ENCODE measurements at places on chromosomes 1 and 21. TPM values are rescaled to one million over a fixed set of nuclear protein-coding genes. Genes with fewer than 3 reads are reported as not detected.

Gene ACTL8
- total RNA-seq = not detected

Gene GNG12
- 0.34 TPM for total RNA-seq

Gene SH2D1B
- 0.32 TPM for total RNA-seq

Gene NBPF20
- 2.3 TPM for total RNA-seq

Gene INSRR
- 0.17 TPM for total RNA-seq

Gene SLC16A4
- total RNA-seq = 0.58 TPM

Gene SPATA46
- total RNA-seq = not detected

- H3K4me3 ChIP-seq = no peak overlapping the region
- no peaks in the 10 kb centered on the region for H3K27me3 ChIP-seq
- H3K36me3 ChIP-seq = peaks cover 3% of the 10 kb centered on the region
- H3K27ac ChIP-seq = no peak overlapping the region
Observed at GRCh38 chr21:34189506-34189905, 116.1 kb downstream of the MRPS6 start.

DNA sequence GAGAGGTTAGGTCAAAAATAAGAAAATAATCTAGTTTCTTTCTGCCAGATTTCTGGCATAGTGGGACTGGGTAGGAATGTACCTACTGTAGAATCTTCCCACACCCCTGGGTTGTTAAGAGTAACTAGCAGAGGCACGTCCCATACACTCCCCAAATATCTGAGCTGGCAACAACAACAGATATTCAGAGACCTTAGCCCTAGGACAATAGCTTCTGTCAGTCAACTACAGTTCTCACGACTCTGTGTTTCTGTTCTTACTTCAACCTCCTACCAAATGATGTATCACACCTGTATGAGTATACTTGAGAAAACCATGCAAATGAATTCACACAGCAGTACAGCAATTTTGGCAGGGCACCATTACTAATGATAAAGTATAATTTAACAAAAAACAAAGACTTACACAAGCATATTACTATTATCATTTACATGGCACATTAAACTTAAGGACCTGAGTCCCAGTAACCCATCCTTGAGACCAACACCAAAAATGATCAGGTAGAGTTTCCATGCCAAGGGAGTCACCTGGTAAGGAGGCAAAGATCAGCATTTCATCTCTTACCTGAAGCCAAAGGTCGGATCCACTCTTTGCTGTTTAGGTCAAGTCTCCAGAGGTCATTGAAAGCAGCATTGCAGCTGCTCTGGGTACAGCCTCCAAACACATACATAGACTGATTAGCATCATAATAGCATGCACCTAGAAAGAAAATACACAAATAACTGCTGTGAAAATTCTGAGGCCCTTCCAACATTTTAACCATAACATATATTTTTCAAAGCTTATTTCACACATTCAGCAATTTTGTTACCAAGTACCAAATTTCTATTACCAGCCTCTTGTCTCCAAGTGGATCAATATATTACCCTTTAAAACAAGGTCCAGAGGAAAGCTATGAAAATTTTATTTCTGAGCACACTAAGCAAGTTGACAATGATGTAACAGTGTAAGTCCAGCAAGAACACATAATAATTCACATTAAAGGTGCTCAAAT, 57.5 kb upstream of the CPLANE2 start:
- no peak overlapping the region for H3K4me3 ChIP-seq
- no peaks in the 10 kb centered on the region for H3K4me1 ChIP-seq
- no peaks in the 10 kb centered on the region for H3K27me3 ChIP-seq
- no peak for DNase-seq
- H3K36me3 ChIP-seq = peaks cover 11% of the 10 kb centered on the region

- peaks cover 1% of the 10 kb centered on the region for H3K36me3 ChIP-seq
- H3K4me3 ChIP-seq = no peak overlapping the region
- H3K27ac ChIP-seq = no peak overlapping the region
- no peak for DNase-seq
- no peaks in the 10 kb centered on the region for H3K27me3 ChIP-seq
- peaks cover 33% of the 10 kb centered on the region for H3K4me1 ChIP-seq
Observed at GRCh38 chr21:46607636-46608035, 2.8 kb upstream of the S100B start.

- peaks cover 1% of the 10 kb centered on the region for H3K36me3 ChIP-seq
- DNase-seq = no peak
- H3K27me3 ChIP-seq = no peaks in the 10 kb centered on the region
Observed at GRCh38 chr1:240352769-240353168, 259.2 kb downstream of the GREM2 start.

- H3K36me3 ChIP-seq = no peaks in the 10 kb centered on the region
- no peaks in the 10 kb centered on the region for H3K27me3 ChIP-seq
- H3K27ac ChIP-seq = no peak overlapping the region
- H3K4me3 ChIP-seq = no peak overlapping the region
- no peaks in the 10 kb centered on the region for H3K4me1 ChIP-seq
Observed at GRCh38 chr1:178050084-178050483, 43.8 kb upstream of the RASAL2 start.

DNA sequence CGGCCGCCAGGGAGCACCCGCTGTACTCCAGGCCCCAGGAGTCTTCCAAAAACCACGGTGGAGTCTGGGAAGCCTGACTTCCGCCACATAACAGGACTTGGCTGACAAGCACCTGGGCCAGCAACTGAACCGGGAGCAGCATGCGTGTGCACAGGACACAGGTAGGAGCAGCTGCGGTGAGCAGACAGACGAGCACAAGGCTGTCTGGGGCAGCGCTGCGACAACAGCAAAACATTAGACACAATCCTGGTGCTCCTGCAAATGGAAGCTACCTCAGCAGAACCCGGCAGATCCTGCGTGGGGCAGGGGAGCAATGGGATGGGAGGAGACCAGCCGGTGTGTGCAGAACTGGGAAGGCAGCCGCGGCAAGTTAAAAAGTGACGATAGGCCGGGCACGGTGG, 80.4 kb downstream of the NPHP4 start:
- no peak overlapping the region for H3K27ac ChIP-seq
- H3K36me3 ChIP-seq = no peaks in the 10 kb centered on the region
- H3K4me3 ChIP-seq = no peak overlapping the region
- DNase-seq = no peak

DNA sequence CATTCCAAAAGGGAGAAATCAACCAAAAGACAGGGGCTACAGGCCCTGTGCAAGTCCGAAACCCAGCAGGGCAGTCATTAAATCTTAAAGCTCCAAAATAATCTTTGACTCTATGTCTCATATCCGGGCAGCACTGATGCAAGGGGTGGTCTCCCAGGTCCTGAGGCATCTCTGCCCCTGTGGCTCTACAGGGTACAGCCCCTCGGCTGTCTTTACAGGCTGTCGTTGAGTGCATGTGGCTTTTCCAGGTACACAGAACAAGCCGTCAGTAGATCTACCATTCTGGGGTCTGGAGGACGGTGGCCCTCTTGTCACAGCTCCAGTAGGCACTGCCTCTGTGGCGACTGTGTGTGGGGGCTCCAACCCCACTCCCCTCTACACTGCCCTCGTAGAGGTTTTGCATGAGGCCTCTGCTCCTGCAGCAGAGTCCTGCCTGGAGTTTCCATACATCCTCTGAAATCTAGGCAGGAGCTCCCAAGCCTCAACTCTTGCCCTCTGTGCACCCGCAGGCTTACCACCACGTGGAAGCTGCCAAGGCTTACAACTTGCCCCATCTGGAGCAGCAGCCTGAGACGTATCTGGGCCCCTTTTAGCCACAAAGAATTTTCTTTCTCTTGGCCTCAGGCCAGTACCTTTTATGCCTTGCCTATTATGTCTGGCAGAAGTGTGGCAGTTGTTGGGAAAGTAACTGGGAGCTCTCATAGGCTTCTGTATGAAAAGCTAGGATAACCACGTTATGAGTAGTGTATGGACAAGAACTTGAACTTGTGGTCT, 52.5 kb downstream of the POU2F1 start:
- H3K27me3 ChIP-seq = no peaks in the 10 kb centered on the region
- no peak overlapping the region for H3K4me3 ChIP-seq
- no peaks in the 10 kb centered on the region for H3K36me3 ChIP-seq
- no peak overlapping the region for H3K27ac ChIP-seq
- no peak for DNase-seq

GRCh38 chr1:901108-901859, 22.4 kb upstream of the SAMD11 start:
- peaks cover 13% of the 10 kb centered on the region for H3K36me3 ChIP-seq
- DNase-seq = no peak
- H3K27ac ChIP-seq = no peak overlapping the region
- H3K4me1 ChIP-seq = peaks cover 14% of the 10 kb centered on the region
- no peak overlapping the region for H3K4me3 ChIP-seq

DNA sequence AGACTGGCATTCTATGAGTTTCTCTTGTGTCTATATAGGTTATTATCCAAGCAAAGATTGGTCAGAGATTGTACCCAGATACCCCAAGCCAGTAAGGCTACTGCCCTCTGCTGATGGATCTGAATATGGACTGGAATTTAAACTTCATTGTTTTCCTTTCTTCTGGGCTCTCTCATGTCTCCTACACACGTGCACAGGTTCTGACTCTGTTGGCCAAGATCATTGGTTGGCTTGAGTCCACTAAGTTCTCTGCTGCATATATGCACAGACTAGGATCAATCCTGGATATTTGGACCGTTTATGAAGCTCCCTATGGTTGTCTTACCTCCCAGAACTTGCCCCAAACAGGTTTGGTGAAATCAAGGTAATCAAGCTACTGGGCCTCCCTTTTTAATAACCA, 69.7 kb downstream of the CC2D1B start:
- H3K4me3 ChIP-seq = no peak overlapping the region
- H3K27me3 ChIP-seq = no peaks in the 10 kb centered on the region
- no peak for DNase-seq
- H3K36me3 ChIP-seq = no peaks in the 10 kb centered on the region
- H3K27ac ChIP-seq = no peak overlapping the region

- no peak overlapping the region for H3K4me3 ChIP-seq
- DNase-seq = no peak
- H3K36me3 ChIP-seq = no peaks in the 10 kb centered on the region
- peaks cover 68% of the 10 kb centered on the region for H3K4me1 ChIP-seq
Observed at GRCh38 chr1:154414606-154415005, 9.5 kb downstream of the IL6R start.

DNA sequence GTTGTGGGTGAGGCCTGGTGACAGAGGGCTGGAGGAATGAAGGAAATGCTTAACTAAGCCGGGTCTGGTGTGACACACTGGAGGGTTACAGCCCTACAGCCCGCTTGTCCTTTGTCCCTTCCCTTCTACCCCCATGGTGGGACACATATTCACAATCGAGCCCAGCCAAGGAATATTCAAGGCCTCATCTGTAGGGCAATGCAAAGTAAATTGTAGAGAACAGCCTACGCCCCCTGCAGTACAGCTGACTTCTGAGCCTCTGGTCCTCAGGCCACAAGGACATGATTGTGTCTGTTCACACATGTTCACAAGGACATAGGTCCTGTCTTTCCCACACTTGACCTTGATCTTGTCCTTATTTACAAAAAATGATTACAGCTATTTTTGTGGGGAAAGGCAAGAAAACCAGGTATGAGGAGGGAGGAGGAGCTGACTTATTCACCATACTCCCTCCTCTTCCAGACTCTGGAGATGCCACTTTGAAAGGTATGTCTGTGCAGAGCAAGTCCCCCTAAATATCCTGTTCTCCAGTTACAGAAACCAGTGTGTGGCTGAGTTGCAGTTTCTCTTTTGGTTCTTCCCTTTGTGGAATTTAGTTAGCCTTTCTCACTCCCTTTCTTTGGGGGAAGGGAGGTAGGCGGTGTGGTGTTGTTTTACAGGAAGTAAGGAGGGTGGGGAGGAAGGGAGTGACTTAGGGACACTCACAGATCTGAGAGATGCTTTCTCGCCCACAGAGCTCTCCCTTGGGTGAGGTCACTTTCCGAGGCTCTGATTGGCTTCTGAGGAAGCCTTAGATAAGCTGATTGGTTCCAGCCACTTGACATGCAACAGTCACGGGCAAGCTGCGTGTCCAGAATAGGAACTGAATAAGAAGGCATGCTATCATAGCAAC, 14.6 kb downstream of the POLR3GL start:
- no peaks in the 10 kb centered on the region for H3K36me3 ChIP-seq
- H3K27ac ChIP-seq = no peak overlapping the region

DNA sequence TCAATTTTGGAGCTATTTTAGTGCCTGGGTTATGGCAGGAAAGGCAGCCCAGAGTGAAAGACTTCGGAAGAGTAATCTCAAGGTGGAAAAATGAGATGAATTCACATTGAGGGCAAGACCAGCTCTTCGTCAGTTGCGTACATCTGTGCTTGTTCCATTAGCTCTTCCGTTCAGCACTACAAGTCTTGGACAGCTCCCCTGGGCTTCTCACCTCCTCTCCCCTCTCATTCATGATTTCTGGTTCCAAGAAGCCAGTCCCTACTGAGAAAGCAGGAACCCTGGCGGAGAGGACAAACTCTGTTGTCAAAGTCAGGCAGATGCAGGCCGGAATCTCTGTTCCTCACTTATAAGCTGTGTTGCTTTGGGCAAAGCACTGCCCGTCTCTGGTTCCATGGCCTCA, 76.5 kb downstream of the ACTL8 start:
- no peaks in the 10 kb centered on the region for H3K36me3 ChIP-seq
- no peak for DNase-seq
- peaks cover 12% of the 10 kb centered on the region for H3K27me3 ChIP-seq
- H3K4me1 ChIP-seq = no peaks in the 10 kb centered on the region

DNA sequence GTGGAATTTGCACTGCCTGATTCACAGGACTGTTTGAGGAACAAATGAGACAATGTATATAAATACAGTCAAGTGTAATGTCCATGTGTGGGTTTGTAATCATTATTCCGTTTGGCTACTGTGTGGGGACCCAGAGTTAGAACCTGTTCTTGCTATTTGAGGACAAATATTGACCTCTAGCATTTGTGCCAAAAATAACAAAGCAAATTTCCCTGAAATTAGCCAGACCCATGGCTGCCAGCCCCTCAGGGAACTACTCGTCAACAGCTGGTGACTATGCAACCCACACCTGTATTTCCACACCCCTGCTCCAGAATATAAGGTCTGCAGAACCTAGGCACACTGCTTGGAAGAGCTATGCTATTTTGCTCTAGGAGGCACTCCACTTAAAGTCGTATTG, 70.7 kb downstream of the KCNJ6 start:
- H3K4me3 ChIP-seq = no peak overlapping the region
- no peaks in the 10 kb centered on the region for H3K4me1 ChIP-seq
- DNase-seq = no peak
- peaks cover 6% of the 10 kb centered on the region for H3K27me3 ChIP-seq
- H3K36me3 ChIP-seq = no peaks in the 10 kb centered on the region

GRCh38 chr1:25875154-25875855, at the start of gene PAQR7:
TSS of gene PAQR7 (minus strand) at chr1:25875708. CDS start at chr1:25863839, 11,869 bp downstream.
- peaks cover 10% of the 10 kb centered on the region for H3K27me3 ChIP-seq
- peak within 1 kb of the TSS; percentile 46 for H3K27ac ChIP-seq
- peak; percentile 79 for DNase-seq
- H3K4me3 ChIP-seq = peak within 1 kb of the TSS; percentile 87

All from activated T-cell treated with anti-CD3 and anti-CD28 coated beads, Interleukin-2, amount 50 U/mL, for 72 hours (primary cell).